ENCODE measurements at places on chromosomes 3 and 15.

- DNase-seq = no peak
Measured at GRCh38 chr3:187855131-187855530, 109.9 kb upstream of the BCL6 start.

GRCh38 chr3:14785207-14786155 is 33.3 kb upstream of the FGD5 start:
- no peak for DNase-seq

DNA sequence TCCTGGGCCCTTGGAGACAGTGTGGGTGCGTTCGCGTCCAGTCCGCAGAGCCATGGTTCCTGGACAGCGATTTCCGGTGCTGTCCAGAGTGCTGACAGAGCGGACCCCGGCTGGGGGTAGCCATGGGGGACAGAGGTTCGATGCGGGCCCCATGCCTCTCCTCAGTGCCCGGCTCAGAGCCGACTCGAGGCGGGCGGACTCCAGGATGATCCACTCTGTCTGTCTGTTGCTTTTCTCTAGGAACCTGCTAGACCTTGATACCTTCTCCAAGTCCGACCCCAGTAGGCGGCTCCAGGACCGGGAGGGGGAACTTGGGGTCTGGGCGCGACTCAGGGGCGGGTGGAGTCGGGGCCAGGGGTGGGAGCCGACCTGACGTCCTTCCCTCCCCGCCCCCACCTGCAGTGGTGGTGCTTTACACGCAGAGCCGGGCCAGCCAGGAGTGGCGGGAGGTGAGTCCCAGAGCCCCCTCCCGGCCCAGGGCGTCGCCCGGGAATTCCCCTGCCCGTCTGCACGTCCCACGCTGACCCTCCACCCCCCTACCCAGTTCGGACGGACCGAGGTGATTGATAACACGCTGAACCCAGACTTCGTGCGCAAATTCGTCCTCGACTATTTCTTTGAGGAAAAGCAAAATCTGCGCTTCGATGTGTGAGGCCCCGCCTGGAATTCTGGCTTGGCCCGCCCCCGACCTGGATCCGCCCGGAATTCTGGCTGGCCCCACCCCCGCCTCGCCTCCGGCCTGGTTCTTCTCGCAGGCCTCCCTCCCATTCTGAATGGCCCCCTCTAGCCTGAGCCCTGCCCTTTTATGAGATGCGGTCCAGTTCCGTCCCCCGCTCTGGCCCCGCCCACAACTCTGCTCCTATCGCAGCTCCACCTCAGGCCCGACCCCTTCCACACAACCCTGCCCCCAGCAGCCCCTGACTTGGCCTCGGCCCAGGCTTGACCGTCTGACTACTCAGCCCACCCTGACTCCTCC is 1.0 kb downstream of the CPNE9 start:
- no peak for DNase-seq

- DNase-seq = no peak
Measured at GRCh38 chr3:69388241-69388640, 2.4 kb upstream of the FRMD4B start.

GRCh38 chr3:142861926-142862325 is 27.0 kb downstream of the PCOLCE2 start:
- no peak for DNase-seq

GRCh38 chr3:46659285-46659684 is 34.2 kb downstream of the ALS2CL start:
- no peak for DNase-seq
